ENCODE measurements at places on chromosomes 4 and X.
A peak's percentile ranks its signal among the peaks of the same experiment; 100 is the strongest.

DNA sequence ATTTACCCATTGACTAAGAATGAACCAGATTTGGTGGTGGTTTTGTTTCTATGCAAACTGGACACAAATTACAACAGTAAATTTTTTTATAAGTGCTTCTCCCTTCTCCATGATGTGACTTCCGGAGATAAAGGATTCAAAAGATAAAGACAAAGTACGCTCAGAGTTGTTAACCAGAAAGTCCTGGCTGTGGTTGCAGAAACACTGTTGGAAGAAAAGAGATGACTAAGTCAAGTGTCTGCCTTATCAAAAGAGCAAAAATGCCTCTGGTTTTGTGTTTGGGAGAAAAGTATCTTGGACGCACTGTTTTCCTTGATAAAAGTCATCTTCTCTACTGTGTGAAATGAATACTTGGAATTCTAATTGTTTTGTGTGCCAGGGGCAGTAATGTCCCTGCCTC is 213.4 kb downstream of the GC start:
- DNase-seq, result no peak

- DNase-seq, result no peak
Measured at GRCh38 chr4:78939667-78940008, 400 bp upstream of the PAQR3 start.

DNA sequence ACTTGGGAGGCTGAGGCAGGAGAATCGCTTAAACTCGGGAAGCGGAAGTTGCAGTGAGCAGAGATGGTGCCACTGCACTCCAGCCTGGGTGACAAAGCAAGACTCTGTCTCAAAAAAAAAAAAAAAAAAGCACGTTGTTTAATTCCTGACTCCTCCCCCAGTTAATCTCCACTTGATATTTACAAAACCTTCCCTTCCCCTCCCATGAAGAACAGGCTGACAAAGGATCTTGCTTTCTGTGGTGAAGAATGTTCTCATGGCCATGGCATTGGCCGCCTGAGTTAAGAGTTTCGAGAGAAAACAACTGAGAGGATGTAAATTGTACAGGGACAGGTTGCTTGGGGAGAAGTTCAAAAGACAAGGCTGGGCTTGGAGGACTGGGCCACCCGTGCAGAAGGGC is 168.2 kb upstream of the BCOR start:
- DNase-seq, result no peak

DNA sequence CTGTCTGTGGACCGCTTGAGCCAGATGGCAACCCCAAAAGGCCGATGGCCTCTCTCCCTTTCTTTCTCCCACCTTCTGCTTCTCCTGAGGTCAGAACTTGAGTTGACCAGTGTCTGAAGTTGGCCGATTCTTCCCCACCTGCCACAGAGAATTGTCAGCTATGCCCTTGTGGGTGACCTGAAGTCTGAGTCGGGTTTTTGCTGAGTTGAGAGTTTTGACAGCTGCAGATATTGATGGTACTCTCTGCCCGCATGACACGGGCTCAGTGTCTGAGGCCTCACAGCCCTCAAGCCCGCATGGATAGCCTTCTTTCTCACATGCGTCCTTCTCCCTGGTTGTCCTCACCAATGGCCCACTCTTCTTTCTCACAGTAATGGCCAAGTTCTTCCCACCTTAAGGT is 111.0 kb downstream of the EFNB1 start:
- DNase-seq, result no peak

DNA sequence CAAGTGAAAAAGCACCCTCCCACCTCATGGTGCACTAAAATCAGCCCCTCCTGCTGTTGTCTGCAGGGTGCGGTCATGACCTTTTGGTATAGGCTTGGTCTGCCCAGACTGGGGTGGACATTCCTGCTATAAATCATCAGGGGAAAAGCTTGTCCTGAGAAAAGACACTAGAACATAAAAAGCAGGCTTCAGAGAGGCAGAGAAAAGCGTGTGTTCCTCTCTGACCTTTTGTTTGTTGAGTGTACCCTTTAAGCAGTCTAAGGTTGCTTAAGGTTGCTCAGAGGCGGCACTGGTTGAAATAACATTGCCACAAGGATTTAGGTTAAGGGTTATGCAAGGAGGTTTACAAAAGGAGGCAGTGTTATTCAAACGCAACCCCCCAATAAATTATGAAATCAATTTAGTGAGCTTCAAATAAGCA is 43.5 kb downstream of the CCDC158 start:
- no peak for DNase-seq

DNA sequence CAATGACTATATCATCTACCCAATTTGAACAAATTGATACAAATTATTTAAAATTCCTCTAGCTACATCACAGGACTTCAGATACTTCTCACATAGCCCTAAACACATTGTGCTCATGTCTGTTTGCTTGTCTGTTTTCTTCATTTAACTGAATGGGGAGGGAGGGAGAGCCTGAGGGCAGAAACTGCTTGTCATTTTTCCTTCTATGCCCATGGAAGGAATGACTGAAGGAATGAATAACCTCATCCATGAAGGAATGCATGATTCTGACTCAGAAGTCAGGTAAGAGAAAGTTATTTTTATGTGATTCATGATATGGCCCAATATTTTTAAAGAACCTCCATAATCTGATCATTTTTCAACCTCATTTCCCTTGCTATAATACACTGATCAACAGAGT is 418.0 kb upstream of the PITX2 start:
- no peak for DNase-seq

GRCh38 chr4:2281575-2282343 is 19.9 kb upstream of the MXD4 start:
- DNase-seq, result peak; percentile 88

GRCh38 chrX:13695601-13696115 is 6.7 kb downstream of the RAB9A start:
- no peak for DNase-seq

- no peak for DNase-seq
Measured at GRCh38 chrX:8748855-8749254, 16.9 kb upstream of the ANOS1 start.

GRCh38 chr4:130028552-130028951 is 932.6 kb downstream of the C4orf33 start:
- no peak for DNase-seq

DNA sequence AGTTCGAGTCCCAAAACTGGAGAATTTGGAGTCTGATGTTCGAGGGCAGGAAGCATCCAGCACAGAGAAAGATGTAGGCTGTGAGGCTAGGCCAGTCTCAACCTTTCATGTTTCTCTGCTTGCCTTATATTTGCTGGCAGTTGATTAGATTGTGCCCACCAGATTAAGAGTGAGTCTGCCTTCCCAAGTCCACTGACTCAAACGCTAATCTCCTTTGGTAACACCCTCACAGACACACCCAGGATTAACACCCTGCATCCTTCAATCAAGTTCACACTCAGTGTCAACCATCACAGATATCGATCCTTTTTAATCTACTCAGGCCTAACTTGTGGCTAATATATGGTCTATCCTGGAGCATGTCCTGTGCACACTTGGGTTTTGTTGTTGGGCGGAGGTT is 18.0 kb upstream of the MAEA start:
- DNase-seq, result no peak

GRCh38 chr4:108851366-108851765 is 88.5 kb upstream of the ETNPPL start:
- DNase-seq, result no peak

- no peak for DNase-seq
Measured at GRCh38 chr4:139910106-139910505, 243.9 kb downstream of the MAML3 start.

Data from thymus (tissue), 14 donors.